HuH-7 (cell line): ENCODE measurements at places on chromosomes 12 and 14.

GRCh38 chr14:105063056-105063455 is 2.2 kb downstream of the GPR132 start:
- DNase-seq: no peak

DNA sequence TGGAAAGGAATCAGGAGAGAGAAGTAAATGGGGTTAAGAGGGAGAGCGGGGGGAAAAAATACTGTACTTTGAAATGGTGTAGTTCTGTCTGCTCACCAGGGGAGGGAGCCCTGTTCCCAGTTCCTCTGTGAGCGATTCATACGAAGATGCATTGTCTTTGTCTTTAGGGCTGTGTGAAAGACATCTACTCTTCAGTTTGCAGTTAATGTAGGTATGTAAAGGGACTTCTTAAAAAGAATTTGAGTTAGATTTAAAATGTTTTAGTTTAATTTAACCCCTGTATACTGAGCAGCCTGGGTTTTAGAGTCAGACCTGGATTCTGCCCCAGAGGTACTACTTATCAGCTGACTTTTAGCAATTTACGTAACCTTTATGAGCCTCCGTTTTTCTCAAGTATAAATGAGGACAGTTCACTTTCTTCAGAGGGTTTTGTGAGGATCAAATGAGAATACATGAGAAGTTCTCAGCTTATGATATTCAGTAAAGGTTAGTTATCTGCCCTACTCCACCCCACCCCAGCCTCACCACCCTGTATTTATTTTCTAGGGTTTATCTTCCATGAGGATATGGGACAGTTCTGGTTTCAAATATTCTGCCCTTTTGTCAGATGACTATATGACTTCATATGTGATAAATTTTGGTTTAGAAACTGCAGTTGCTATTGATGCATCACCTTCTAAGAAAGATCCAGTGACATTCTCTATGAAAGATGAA is 82.5 kb upstream of the EVL start:
- peak; percentile 62 for DNase-seq

- no peak for DNase-seq
These were observed 708 bp downstream of the FAR2 start for GRCh38 chr12:29149691-29150281.

DNA sequence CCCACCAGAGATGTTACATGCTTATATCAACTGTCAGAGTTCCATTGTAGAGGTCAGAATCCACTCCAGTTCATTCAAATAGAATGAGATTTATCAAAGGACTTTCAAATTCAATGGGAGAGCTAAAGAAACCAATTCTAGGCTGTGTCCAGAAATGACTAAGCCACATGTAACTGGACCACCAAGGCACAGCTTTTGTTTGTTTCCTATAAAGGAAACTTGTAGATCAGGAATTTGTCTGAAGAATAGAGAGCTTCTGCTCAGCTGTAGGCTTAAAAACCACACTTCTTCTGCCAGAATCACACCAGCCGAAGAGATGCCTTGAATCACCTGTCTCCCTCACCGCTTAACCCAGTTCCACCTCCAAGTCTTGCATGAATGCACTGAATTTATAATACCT is 134.0 kb upstream of the NEDD1 start:
- no peak for DNase-seq

- no peak for DNase-seq
These were observed 11.0 kb upstream of the PLEKHG3 start for GRCh38 chr14:64692986-64693809.

DNA sequence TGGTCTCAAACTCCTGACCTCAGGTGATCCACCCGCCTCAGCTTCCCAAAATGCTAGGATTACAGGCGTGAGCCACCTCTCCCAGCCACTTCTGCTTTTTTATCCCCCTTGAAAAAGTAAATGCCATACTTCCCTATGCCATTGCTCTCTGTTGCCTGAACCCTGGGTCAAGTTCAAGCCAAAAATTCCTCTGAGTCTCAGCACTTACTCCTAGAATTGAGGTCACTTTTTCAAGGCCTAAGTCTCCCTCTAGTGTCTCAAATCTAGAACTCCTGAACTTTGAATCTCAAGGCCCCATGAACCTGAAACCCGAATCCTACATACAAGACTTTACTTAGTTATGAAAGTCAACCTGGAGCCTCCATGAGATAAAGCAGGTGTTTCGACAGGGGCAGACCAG is 1.4 kb upstream of the APOBEC1 start:
- DNase-seq: no peak

DNA sequence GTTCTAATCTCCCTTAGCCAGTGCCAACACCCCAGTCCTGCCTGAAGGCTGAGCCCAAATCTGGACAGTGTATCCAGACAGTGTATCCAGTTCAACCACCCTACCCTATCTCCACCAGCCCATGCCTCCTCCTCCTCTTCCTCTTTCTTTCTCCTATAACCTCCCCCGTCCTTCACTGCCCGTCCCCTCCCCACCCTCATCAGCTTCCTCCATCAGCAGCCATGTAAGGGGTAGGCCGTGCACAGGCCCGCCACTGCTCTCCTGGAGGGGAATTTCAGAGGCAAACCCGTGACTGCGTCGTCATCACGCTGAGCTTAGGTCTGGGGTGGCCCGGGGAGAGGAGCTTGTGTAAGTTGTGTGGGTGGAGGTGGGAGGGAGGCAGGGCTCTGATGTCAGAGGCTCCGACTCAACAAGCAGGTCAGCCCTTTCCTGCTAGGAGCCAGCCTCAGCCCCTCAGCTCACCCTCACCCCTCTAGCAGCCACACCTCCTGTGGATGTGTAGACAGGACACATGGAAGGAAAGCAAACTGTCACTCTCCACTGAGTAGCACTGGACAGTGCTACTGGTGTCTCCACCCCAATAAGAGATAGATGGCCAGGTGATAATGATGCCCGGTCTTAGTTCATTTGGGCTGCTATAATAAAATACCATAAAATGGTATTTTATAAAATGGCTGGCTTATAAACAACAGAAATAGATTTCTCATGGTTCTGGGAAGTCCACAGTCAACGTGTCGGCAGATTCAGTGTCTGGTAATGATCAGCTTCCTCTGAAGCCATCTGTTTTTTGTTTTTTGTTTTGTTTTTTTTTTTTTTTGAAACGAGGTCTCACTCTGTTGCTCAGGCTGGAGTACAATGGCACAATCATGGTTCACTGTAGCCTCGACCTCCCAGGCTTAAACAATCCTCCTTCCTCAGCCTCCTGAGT is 50.5 kb downstream of the IRF2BPL start:
- no peak for DNase-seq

GRCh38 chr14:20568393-20568792 is 7.5 kb upstream of the RNASE9 start:
- no peak for DNase-seq

DNA sequence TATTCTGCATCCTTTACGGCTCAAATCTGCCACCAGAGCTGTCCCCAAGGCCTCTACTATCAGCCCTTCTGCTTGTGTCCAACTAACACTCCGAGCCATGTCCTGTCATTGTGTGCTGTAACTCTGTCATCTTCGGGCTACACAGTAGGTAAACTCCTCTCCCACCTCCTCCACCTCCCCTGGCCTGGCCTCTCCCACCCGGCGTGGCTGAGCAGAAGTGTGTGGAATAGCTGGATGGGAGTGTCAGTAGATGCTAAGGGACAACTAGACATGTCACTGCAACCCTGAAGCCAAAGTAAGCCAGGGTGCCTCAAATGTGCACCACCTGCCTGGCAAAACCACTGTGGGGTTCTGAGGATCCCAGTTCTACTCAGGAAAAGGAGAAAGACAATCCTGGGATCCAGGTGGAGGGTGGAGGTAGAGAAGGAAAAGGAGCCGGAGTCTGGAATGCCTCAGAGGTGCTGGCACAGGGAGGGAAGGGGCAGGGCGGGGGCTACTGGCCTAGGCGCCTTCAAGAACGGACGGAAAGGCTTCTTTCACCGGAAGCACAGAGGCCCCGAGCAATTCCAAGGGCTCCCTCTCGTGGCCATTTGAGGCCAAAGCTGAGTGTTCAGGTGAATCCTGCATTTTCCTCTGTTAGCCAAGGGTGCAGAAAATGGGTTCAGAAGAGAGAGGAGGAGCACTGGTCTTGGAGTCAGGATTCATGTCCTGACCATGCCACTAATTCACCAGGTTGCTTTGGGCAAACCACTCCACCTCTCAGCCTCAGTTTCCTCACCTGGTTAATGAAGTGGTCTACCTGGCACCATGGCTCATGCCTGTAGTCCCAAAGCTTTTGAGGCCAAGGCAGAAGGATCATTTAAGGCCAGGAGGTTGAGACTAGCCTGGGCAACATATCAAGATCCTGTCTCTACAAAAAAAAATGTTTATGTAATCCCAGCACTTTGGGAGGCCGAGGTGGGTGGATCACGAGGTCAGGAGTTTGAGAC is 20.5 kb upstream of the FAM181A start:
- DNase-seq: peak; percentile 71

- DNase-seq: no peak
These were observed 59.5 kb upstream of the ANKS1B start for GRCh38 chr12:100044266-100044665.

DNA sequence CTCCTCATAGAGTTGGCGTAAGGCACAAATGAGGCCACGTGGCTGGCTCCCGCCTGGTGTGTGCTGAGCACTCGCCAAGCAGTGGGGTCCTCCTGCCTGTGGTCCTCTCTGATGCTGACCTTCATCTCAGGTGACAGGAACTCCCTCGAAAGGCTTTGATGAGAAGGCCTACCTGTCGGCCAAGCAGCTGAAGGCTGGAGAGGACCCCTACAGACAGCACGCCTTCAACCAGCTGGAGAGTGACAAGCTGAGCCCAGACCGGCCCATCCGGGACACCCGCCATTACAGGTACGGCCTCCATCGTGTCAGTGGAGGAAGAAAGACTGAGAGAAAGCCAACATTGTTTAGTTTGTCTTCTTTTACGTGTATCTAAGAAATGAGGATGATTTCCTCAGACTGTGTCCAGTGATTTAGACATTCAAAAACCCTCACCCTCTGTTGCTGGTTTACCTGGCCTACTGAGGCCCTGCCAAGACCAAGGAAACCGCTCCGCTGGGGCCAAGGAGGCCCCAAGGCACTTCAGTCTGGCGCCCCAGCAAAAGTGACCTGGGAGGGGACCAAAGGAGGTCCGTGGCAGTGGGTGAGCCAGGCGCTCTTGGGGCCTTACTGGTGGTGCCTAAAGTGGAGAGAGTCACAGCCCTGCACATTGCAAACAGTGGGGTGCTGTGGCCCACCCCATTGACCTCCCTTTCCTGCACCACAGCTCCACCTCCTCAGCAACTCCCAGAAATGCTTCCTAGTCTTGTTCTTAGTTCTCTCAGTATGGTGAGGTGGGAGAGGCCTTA is 60.8 kb downstream of the GALNT16 start:
- no peak for DNase-seq

GRCh38 chr14:70254476-70254961 is 65.8 kb upstream of the SLC8A3 start:
- DNase-seq: peak; percentile 9

GRCh38 chr12:26668847-26669246 is 164.1 kb downstream of the ITPR2 start:
- no peak for DNase-seq

DNA sequence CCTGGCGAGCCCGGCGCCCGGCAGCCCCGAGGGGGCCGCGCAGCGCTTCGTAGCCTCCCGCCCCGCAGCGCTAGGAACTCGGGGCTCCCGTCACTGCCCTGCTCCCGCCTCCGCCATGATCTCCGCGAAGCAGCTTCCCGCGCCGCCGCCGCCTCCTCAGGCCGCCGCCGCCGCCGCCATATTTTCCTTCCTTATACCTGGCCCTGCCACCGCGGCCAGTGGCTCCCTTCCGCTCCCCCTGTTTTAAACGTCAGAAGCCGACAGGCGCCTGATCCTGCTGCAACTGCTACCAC is 286 bp downstream of the PPP4R3A start:
- no peak for DNase-seq

GRCh38 chr14:34355584-34356263 is 106.3 kb downstream of the SPTSSA start:
- no peak for DNase-seq

- no peak for DNase-seq
These were observed 48.8 kb upstream of the HSPB8 start for GRCh38 chr12:119129827-119130434.

GRCh38 chr14:21626491-21627230 is 8.1 kb downstream of the OR10G2 start:
- no peak for DNase-seq

DNA sequence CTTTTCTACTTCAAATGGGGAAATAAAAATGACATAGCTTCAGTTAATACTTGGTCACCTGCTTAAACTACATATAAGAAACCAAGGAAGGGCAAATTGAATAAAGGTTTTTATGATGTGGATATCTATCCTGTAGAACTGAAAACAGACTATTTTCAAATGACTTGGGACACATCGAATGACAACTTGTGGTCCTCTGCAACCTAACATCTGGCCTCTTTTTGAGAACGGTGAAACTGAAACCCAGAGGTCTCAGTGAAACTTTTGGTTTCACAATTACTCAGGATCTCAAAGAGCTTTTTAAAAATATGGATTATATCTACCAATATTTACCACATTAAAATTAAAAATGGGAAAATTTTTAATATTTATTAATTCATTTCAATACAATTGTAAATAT is 65.2 kb downstream of the PPP2R5E start:
- no peak for DNase-seq
